DMS153 (cell line): ENCODE measurements at places on chromosomes 6 and 20.

GRCh38 chr6:146297815-146298214, 245.8 kb upstream of the RAB32 start:
- DNase-seq, result no peak

GRCh38 chr6:7050004-7050403, 57.8 kb upstream of the RREB1 start:
- DNase-seq, result no peak

DNA sequence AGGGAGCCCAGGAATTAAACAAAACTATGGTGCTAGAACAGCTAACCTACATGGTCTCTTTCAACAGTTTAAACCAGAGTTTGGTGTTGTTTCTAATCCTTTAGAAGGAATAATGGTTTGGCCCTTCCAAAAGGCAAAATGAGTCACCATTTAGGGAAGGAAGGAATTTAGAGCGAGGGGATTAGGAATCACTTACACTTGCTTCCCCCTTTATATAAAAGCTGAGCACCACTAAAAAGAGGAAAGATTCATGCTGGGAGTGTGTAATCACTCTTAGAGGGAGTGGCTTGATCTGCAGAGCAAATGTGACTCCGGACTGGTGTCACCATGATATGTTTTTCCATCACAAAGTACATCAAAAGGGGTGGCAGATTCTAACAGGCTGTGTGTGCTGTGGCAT, 63.6 kb downstream of the F13A1 start:
- no peak for DNase-seq

DNA sequence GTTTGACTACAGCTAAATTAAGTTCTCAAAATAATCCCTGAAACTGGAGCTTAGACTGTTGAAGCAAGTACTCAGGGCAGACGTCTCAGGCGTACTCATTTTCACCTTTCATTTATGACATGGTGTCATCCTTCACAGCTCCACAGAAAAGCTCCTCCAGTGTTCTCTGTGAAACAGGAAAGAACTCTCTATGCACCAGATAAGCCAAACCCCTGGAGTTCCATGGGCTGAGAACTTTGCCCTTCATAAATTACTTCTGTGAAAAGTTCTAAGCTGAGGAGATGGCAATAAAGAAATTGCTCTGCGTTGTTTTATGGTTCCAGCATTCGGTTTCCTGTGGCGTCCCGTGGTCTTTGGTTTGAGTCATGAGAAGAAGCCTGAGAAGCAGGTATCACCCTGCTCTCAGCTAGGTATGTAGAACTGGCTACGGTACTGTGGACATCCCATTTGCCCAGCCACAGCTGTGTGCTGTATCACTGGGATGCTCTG, 20.2 kb upstream of the RREB1 start:
- no peak for DNase-seq

GRCh38 chr6:130381012-130381411, 15.2 kb downstream of the TMEM200A start:
- DNase-seq, result no peak

- no peak for DNase-seq
Measured at GRCh38 chr20:11331096-11331495, 586.6 kb upstream of the BTBD3 start.

DNA sequence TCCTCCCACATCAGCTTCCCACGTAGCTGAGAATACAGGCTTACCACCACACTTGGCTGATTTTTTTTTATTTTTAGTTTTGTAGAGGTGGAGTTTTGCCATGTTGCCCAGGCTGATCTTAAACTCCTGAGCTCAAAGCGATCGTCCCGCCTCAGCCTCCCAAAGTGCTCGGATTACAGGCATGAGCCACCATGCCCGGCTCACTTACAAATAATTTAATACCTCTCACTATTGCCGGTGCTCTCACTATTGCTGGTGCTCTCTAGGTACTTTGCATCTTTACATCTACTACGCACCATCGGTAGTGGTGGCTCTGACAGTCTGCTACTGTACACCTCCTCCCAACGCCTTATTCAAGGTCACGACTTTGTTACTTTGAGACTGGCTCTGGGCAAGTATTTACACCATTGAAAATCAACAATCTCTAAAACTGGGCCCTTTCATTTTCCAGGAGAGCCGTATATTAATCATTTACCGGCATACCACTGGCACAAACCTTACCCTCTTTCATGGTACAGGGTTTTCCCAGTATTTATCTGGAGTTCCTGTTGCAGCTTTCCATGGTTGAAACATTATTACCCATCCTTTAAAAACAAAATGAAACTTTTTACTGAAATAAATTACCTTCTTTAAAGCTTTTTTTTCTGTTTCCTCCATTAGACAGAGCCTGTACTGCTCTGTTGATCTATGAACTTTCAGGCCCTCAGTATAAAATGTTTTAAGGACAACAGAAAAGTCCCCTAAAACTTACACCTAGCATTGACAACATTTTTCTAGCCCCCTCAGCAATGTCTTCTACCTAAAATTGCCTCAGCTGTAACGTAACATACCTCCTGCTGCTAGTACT, 259.6 kb upstream of the PLCB4 start:
- DNase-seq, result no peak

GRCh38 chr6:35856250-35856649, 51.1 kb downstream of the LHFPL5 start:
- DNase-seq, result no peak

- DNase-seq, result no peak
Measured at GRCh38 chr6:117733341-117733740, 58.1 kb downstream of the NUS1 start.

DNA sequence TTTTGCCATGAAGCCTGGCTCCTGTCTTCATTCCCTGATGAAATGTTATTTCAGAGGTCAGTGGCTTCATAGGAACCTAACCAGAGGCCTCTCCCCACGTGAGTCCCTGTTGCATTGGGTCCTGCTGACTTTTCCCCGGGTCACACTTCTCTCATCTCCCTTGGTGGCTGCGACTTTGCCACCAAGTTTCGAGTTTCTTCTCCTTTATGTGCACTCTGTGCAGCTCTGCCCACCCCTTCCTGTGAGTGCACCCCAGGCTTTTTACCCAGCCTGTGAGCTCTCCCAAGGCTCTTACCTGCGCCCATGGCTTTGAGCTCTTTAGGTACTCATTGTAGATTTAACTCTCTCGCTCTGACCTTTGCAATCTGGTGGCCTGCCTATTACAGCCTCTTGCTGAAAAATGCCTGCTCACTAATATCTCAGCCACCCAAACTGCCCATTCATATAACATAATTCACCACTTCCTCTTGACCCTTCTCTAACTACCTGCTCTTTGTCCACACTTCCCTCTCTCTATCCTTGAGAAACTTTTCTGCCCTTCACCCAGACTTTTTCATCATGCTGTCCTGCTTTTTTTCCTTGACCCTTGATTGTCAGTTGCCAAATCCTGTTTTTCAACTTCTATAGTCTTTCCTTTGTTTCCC, 105.9 kb downstream of the SASH1 start:
- DNase-seq, result no peak
